ENCODE measurements at places on chromosomes 2 and 18.

DNA sequence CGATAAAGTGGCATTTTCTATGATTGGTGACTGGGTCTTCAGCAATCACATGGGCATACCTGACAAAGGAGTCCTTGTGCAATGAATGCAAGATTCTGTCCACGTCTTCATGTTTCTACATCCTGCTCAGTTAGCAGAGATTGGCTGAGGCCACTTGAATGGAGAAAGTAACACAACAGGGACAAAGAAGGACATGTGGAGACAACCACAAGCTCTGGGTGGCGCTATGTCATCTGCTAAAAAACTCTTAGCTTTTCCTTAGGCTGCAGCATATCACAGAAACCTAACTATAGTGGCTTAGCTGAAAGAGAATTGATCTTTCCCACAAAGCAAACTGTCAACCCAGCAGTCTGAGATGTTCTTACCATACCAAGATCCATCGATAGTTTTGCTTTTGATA is 1109.7 kb downstream of the SOCS6 start:
- DNase-seq: no peak

- no peak for DNase-seq
These were observed 1.8 kb downstream of the CCDC85A start for GRCh38 chr2:56185582-56186046.

- DNase-seq: no peak
These were observed 24.5 kb upstream of the SP5 start for GRCh38 chr2:170690640-170691039.

DNA sequence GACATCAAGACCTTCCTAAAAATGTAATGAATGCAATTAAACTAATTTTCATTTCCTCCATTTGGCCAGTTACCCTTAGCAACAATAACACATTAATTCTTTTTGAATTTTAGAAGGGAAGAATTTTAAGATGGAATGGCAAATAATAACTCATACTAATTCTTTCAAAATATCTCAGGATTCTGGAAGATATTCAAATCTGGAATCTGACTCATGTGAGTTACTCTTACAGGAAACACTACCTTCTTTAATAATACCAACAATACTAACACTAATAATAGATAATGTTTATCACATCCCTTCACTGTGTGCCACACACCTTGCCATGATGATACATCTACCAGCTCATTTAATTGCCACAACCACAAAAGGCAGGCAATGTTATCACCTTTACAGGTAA is 46.4 kb downstream of the ZNF521 start:
- no peak for DNase-seq

DNA sequence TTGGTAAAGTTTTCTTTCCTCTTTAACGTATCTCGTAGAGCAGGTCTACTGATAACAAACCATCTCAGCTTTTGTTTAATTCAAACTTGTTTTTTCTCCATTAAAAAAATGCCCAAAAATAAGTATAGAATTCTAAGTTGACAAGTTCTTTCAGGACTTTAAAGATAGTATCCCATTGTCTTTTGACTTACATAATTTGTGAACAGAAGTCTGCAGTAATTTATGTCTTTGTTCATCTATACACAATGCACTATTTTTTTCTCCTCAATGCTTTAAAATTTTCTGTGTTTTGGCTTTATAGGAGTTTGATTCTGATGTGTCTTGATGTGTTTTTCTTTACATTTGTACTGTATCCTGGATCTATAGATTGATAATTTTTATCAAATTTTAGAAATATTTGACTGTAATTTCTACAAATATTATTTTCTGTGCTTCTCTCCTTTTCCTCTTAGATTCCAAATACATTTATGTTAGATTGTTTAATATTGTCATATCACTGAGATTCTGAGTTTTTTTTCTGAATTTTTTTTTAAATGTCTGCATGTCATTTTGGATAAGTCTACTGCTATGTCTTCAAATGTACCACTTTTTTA is 143.3 kb downstream of the FTCDNL1 start:
- no peak for DNase-seq

DNA sequence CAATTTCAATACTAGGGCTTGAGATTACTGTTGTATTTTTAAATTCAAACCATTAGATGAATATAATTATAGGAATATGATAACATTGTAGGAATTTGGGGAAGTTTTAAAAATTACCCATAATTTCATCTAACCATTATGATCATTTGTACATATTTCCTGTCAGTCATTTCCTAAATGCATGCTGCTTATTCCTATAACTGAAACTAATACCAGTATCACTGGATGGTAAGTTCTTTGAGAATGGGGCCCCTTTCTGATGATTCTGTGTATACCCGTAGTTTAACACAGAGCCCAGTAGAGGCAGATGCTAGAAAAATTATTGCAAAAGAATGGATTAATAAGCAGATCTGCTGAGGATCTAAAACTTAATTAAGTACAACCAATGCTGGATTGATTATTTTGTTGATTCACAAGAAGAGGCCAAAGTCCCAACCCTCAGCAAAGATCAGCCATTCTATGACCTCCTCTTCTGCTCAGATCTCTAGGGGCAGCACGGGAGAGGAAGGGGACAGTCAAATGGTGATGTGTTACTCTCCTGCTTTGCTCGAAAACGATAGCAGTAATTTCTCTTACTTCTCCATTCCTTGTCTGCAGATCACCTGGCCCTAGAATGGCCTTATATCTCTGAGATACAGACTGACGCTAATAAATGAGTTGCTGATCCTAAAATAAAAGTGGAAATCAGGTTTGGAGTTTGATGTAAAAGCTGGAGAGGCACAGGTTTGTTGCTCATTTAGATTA is 69.5 kb upstream of the PELI1 start:
- DNase-seq: no peak
